AG20443 (cell line): ENCODE measurements at places on chromosomes 4 and X.

DNA sequence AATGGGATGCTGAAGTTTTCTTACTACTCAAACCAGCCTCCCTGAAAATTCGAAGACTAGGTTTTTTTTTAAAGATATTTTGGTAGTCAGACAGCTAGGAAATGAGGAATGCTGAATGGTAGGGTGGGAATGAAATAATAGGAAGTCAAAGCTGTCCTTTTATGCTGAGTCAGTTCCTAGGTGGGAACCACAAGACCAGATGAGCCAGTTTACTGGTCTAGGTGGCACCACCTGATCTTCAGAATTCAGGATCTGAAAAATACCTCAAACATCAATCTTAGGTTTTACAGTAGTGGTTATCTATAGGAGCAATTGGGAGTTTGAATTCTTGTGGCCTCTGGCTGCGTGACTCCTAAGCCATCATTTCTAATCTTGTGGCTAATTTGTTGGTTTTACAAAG is 183.1 kb upstream of the GALNT7 start:
- DNase-seq = no peak

GRCh38 chr4:7191546-7192251 is 639 bp upstream of the SORCS2 start:
- no peak for DNase-seq

DNA sequence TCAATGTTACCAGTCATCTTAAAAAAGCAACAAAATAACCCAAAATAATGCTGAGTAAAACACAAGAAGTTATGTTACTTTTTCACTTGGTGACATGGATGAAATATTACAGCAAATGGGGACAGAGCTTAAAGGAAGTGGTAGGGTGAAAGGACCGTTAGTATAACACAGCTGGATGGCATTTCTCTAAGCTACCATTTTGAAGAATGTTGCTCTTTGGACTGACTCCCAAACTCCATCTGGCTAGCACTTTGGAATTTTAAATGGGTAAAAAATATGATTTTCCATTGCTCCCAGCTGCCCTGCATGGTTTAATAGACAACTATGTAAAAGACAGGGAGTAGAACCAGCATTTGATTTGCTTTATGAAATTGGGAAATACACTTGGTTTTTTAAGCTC is 27.6 kb downstream of the CLCN5 start:
- no peak for DNase-seq

- DNase-seq = peak; percentile 10
These were observed 1.3 kb downstream of the CAMK2D start for GRCh38 chr4:113760094-113760794.

- DNase-seq = no peak
These were observed 124.8 kb upstream of the KLF8 start for GRCh38 chrX:56107320-56107719.

DNA sequence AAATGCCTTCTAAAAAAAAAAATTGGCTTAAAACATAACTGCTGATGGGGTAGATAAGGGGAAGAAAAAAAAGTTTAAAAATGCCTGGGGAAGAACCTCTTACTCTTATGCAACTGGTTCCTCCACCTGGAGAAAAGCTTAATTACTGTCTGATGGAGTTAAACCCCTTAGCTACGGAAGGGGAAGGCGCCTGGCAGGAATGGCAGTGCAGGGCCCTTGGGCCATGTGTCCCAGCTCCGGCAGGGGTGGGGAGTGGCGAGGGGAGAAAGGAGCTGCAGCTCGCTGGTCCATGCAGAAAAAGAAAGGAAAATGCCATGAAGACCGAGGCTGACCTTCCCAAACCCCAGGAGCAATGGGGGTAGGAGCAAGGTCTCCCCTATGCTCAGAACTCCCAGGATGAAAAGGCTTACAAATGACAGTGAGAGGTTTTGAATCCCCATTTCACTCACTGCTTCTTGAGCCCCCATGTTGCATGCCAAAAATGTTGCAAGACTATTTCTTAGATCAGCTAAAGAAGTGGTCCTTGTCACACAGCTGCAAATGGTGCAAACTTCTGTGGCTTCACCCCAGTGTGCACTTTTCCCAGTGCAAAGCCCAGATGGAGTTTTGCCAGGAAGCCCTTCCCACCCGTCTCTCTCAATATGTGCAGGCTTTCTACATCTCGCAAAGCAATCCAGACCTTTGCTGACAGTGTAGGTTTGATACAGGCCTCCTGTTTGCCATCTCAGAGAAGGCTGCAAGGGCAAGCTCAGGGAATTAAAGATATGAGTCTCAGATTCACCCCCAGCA is 204.8 kb upstream of the CT83 start:
- DNase-seq = no peak

GRCh38 chr4:89006307-89006706 is 50.7 kb downstream of the FAM13A start:
- DNase-seq = no peak

GRCh38 chr4:20844311-20844710 is 144.1 kb downstream of the PACRGL start:
- DNase-seq = no peak
